ENCODE measurements at places on chromosomes 3 and 15. TPM values are rescaled to one million over a fixed set of nuclear protein-coding genes. Genes with fewer than 3 reads are reported as not detected.

Gene ATP2C1
- 41.4 TPM for total RNA-seq

DNA sequence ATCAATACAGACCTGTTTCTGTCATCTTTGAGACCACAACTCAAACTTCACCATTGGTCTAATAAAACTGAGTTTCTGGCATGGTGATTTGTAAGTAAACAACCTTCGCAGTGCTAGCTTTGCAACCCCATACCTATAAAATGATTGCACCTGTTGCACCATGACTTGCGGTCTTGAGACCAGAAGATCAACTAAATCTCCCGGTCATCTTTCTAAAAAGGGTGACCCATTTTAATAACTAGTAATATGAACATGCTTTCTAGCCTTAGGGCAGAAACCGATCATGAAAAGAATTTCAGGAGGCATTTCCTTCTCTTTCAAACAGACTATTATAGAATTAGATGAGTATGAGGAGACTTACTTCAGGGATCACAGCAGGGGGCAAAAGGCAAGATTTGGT is 151.9 kb upstream of the ZNF385D start:
- no peak for DNase-seq

Gene EMC7
- 58.6 TPM for total RNA-seq

DNA sequence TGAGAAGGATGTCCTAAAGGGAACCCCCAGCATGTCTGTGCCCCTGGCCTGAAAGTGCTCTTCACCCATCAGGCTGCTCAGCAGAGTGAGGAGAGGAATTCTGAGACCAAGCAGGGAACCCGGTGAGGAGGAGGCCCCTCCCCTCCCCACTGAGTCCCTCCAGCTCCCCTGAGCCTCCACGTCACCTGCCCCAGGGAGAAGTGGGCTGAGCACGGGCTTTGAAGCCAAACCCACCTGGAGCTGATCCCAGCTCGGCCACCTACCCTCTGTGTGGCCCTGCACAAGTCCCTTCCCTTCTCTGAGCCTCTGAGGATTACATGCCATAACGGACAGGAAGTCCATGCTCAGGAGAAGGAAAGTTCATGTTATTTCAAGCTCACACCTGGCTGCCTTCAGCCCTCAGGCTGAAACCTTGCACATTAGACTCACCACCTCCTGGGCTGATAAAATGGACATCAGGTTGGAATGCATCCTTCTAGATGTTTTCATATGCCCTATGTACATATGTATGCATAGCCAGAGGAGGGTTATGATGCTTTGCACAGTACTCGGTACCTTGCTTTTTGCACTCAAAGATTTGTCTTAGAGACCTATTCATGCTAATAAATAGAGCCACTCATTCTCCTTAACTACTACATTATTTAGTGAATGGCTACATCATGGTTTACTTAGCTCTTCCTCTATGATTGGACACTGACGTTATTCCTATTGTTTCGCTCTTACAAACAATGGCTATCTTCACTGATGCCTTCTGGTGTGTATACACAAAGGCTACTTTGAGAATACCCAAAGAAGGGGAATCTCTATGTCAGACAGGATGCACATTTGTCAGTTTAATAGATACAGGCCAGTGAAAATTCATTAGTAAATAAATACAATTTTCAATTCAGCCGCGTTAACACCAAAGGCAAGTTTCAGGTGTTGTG is 31.6 kb upstream of the GATA2 start:
- DNase-seq = no peak

Gene CCR2
- total RNA-seq = not detected

Gene RAD51
- 8.4 TPM for total RNA-seq

Gene PGBD4
- 1.9 TPM for total RNA-seq

GRCh38 chr3:178184833-178185232 is 351.4 kb upstream of the KCNMB2 start:
- DNase-seq = no peak

GRCh38 chr15:22839046-22839695 is 705 bp downstream of the NIPA2 start:
- DNase-seq = no peak

DNA sequence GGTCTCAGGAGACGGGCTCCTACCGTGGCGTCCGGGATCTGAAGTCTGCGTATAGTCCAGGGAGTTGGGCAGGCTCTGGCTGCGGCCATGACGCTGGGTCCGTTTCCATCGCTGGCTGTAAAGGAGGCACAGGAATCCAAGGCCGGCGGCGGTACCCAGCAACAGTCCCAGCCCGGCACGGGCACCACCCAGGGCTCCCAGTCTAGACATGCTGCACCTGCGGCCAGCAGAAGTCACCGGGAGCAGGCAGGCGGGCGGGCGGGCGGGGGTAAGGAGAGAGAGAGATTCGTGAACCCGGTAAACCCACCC is 526 bp downstream of the RMDN3 start:
- no peak for DNase-seq

Gene SPATA12
- total RNA-seq = under 0.01 TPM

Gene BTLA
- total RNA-seq = not detected

Gene FANCD2
- total RNA-seq = 19.7 TPM

DNA sequence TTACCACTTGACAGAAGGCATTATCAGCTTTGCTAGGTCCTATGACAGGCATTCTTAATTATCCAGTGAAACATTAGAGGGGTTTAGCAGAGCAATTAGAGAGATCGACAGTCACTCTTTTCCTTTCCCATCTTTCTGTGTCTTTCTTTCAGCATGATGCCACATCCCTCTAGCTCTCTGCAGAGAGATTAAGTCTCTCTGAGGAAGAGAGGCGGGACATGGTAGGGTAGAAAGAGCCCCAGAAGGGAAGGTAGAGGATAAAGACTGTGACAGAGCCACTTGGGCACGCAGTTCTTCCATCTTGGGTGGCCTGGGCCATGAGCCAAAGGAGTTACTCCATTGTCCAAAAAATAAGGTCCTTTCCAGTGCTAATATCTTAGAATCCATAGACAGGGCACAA is 55.8 kb downstream of the HHLA2 start:
- DNase-seq = no peak

All from IMR-90 (cell line).